ENCODE measurements at places on chromosomes 13 and 19. TPM values are rescaled to one million over a fixed set of nuclear protein-coding genes. Genes with fewer than 3 reads are reported as not detected.

- H3K4me3 ChIP-seq, result no peak overlapping the region
- H3K4me1 ChIP-seq, result no peaks in the 10 kb centered on the region
- no peak for DNase-seq
- peaks cover 5% of the 10 kb centered on the region for H3K27me3 ChIP-seq
Observed at GRCh38 chr19:6955082-6955481, 66.1 kb downstream of the MBD3L2B start.

GRCh38 chr19:42253245-42254088 lies 1.5 kb downstream of the ERF start:
- peak; percentile 80 for DNase-seq
- no peaks in the 10 kb centered on the region for H3K36me3 ChIP-seq

DNA sequence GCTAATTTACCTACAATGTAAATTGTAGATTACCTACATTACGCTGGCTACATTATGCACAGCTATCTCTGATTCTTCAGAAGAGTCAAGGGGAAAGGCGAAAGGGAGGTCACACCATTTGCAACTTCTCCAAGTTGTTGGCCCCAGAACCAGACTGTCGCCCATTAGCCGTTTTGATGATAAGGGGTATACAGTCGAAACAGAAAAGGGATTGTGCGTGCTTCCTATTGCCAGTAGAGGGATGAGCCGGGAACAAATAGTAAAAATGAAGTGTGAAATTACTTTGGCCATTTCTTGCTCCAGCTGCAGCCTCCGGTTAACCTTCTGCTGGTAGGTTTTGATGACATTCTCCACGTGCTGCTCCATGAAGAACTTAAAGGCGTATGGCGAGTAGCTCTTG lies 73.8 kb downstream of the LATS2 start:
- no peak overlapping the region for H3K27ac ChIP-seq
- H3K36me3 ChIP-seq, result peaks cover 5% of the 10 kb centered on the region
- DNase-seq, result no peak
- no peaks in the 10 kb centered on the region for H3K4me1 ChIP-seq
- no peak overlapping the region for H3K4me3 ChIP-seq
- H3K27me3 ChIP-seq, result no peaks in the 10 kb centered on the region

The ZNF836 gene
- 3.8 TPM for total RNA-seq

The IZUMO2 gene
- total RNA-seq, result not detected

DNA sequence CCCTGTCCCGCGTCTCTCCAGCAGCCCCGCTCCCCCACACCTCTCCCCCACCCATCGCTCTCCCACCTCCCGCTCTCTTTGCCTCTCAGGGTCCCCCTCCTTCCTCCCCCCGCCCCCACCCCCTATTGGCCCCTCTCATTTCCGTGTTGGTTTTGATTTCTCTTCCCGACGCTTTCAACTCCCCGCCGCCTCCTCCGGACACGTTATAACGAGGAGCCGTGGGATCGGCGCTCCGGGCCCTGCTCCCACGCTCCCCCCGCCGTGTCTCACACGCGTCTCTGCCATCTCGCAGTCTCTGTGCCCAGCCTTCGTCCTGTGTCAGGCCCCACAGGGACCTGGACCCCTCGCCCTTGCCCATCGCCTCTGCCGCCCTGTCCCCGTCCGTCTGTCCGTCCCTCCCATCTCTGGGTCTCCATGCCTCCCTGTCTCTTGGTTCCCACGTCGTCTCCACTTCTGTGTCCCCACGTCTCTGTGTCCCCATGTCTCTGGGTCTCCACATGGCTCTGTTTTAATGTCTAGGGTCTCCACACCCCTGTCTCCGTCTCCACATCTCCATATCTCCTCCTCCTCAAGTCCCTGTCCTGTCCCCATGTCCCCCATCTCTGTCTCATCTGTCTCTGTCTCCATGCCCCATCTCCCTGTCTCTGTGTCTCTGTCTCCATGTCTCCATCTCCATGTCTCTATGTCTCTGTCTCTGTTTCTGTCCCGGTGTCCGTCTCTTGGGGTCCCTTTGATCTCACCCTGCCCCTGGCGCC lies 13.1 kb downstream of the ERFL start:
- no peaks in the 10 kb centered on the region for H3K4me1 ChIP-seq
- no peak overlapping the region for H3K27ac ChIP-seq
- no peak for DNase-seq
- H3K36me3 ChIP-seq, result no peaks in the 10 kb centered on the region
- H3K27me3 ChIP-seq, result peaks cover 33% of the 10 kb centered on the region

The FFAR2 gene
- total RNA-seq, result not detected

DNA sequence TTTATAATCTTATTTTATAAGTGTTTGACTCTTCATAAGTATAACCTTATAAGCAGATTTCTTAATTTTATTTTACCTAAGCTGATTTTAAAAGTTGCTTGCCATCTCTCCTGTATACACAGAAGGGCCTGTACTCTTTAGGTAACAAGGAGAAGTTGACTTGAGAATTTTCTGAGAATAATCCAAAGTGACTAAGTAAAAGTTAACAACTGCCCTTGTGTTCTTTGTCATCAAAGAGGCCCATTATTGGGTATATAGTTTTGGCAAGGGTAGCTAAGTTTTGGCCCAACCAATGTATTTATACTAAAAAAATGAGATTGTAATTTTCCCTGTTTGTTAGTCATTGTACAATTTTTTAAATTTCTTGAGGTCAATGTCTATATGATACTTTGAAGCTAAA lies 3.2 kb downstream of the LCP1 start:
- H3K4me3 ChIP-seq, result no peak overlapping the region
- no peak overlapping the region for H3K27ac ChIP-seq
- H3K36me3 ChIP-seq, result no peaks in the 10 kb centered on the region
- H3K4me1 ChIP-seq, result no peaks in the 10 kb centered on the region
- DNase-seq, result no peak

The S1PR5 gene
- total RNA-seq, result 0.15 TPM

GRCh38 chr13:78160793-78161192 lies 242.2 kb upstream of the EDNRB start:
- no peaks in the 10 kb centered on the region for H3K27me3 ChIP-seq
- no peak overlapping the region for H3K27ac ChIP-seq
- no peak for DNase-seq
- no peaks in the 10 kb centered on the region for H3K36me3 ChIP-seq
- no peak overlapping the region for H3K4me3 ChIP-seq

GRCh38 chr19:17305517-17306284 lies at the start of gene MRPL34:
Gene MRPL34, plus strand, starts transcription at chr19:17305872. Its CDS starts 21 bp downstream, at chr19:17305893.
- H3K36me3 ChIP-seq, result no peaks in the 10 kb centered on the region
- H3K4me1 ChIP-seq, result peaks cover 39% of the 10 kb centered on the region
- peak; percentile 98 for DNase-seq

DNA sequence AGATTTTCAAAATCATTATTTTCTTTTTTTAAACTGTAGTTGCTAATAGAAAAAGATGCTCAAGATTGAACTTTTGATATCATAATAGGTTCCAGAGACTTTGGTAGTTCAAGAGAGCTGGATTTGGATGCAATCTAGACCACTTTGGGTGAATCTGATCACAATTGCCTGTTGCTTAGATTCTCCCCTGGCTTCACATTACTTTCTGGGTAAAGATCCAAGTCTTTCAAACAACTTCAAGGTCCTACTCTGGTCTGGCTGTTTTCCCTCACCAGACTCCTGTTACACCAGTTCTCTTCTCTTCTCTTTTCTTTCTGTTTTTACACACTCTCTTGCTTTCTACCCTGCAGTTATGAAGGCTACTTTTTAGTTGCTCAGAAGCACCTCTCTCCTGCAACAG lies 7.4 kb upstream of the SPRY2 start:
- no peak overlapping the region for H3K27ac ChIP-seq
- peaks cover 2% of the 10 kb centered on the region for H3K4me1 ChIP-seq
- H3K27me3 ChIP-seq, result no peaks in the 10 kb centered on the region
- no peaks in the 10 kb centered on the region for H3K36me3 ChIP-seq

The GPR183 gene
- total RNA-seq, result 1.4 TPM

The RNF225 gene
- not detected for total RNA-seq

DNA sequence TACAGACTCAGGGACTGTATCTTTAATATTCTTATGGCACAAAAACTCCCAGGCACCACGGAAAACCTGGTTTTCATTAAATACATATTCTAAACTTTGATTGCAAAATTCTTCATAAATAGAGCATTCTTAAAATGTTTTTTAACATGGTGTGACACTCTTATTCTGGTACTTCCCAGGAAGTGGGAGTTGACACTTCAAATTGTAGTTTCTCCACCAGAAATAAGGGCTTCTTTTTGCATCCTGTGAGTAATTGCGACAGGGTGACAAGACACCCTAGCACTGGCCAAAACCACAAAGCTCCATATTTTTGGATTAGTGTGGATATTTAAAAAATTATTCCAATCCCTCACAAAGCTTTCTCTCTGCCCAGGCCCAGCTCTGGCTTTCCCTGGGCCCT lies 43.6 kb upstream of the MTIF3 start:
- no peak for DNase-seq
- no peaks in the 10 kb centered on the region for H3K27me3 ChIP-seq
- H3K36me3 ChIP-seq, result no peaks in the 10 kb centered on the region
- H3K4me3 ChIP-seq, result no peak overlapping the region
